ENCODE measurements at places on chromosomes 2 and 18.
A peak's percentile ranks its signal among the peaks of the same experiment; 100 is the strongest.

DNA sequence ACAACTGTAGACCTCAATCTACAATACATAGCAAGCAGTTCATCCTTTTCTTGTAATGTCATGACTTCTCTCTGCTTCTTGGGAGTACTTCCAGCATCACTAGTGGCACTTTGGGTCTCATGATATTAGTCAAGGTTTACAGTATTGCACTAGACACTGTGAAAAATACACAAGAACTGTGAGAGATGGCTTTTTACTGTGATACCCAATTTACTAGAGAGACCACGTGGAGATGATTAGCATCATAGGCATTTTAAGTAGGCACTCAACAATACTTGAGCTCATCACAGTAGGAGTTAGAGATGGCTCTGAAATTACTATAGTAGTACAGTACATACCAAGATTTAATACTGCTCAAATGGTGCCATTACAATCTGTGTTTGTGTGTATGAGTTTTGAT, 112.8 kb upstream of the EML6 start:
- no peak for DNase-seq

GRCh38 chr18:75173125-75173432, 35.9 kb downstream of the PTGR3 start:
- DNase-seq: no peak

DNA sequence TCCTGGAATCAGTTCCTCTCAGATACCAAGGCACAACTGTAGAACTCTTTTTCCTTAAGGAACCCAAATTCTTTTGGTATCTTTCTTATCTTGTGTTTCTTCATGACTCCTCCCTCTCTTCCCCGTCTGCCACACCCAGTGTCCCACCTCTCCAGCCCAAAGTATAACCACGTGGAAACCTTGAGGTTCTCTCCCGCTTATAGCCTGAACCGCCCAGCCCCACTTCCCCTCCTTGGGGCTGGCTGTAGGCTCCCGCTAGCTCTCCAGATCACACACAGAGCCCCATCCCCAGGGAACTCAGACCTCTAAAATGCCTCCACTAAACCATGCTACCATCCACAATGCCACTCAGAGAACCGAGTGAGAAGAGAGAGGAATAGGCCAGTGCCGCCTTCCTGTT, 87.5 kb downstream of the MAPRE2 start:
- DNase-seq: no peak

DNA sequence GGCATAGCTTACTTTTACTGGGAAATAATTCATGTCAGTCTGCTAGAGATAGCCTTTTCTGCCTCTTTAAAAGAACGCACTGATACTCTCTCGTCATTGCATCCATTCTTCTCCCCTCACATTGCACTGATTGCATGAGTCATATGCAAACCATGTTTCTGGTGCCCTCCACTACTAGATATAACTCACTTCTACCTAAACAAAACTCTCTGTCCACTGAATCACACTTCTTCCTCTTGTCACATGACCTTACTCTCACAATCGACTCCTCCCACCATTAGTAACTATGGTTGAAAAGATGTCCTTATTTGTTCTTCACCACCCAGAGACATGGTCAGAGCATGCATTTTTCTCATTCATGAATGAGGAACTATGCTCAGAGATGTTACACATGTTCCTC, 158.0 kb downstream of the CSRNP3 start:
- no peak for DNase-seq

DNA sequence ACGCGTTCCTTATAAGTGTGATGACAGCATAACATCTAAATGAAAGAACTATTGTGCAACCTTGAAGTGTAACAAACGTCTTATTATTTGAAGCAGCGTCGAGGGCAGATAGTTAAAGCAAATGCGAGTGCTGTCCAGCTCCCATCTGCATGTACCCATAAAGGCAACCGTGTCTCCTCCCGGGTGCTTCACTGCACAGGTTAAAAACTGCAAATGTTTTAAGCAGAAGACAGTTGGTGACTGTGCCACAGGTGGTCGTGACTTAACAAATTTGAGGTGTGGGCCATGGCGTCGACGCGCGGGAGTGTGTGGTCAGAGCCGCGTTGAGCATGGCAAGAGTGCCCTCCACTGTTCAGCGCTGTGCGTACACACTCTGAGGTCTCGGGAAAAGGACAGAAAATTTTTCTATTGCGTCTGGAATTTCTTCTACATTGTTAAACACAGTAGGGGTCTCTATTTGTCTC, 6.4 kb downstream of the SALL3 start:
- no peak for DNase-seq

GRCh38 chr18:45863469-45863868, 38.0 kb downstream of the SIGLEC15 start:
- no peak for DNase-seq

- DNase-seq: no peak
Measured at GRCh38 chr18:23258566-23259469, 123.5 kb downstream of the CABLES1 start.

DNA sequence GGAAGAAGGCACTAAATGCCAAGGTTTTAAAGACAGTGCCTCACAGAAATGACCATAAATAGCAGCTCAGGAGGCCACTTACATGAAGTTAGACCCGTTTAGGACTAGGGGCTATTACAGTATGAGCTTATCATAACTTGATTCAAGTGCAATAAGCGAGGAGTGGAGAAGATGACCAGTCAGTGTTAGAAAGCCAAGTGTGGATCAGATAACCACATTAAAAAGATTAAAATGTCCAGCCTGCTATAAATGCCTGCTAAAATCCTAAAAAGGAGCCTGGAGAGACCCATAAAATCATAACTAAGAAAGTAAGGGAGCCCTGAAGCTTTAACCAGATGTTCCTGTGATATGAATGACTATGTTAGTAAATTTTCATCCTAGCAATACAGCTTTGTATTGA, 117.5 kb upstream of the ZNF521 start:
- DNase-seq: no peak

- DNase-seq: peak; percentile 17
Measured at GRCh38 chr2:12556762-12557161, 160.0 kb upstream of the TRIB2 start.

- no peak for DNase-seq
Measured at GRCh38 chr2:37917281-37918228, 7.5 kb upstream of the RMDN2 start.

DNA sequence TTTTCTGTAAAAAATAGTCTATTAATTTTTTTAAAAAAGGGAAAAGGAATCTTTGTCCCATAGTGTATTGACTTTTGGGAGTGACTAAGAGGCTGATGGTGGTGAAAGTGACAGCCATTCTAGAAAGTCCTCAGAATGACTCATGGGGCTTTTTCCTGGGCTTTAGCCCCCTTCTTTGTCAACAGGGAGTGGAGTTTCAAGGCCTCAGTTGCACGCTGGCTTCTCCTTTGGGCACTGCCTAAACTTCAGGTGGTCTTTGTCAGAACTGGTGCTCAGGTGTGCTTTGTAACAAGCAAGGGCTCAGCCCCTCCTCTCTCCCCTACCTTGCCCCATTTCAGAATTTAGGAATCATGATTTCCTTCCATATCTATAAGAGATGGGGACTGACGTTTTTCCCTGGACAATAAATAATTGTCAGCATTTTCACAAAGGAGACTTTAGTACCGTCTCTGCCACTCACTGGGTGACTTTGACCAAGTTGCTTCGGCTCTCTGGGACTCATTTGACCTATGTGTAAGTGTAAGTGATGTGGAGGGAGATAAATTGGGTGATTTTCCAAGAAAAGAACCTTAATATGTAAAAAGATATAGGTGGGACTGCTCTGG, 61.2 kb upstream of the IGFBP2 start:
- DNase-seq: no peak

- peak; percentile 30 for DNase-seq
Measured at GRCh38 chr2:48233005-48233404, 296.9 kb upstream of the STON1 start.

GRCh38 chr2:221741496-221742211, 169.6 kb upstream of the EPHA4 start:
- DNase-seq: no peak

DNA sequence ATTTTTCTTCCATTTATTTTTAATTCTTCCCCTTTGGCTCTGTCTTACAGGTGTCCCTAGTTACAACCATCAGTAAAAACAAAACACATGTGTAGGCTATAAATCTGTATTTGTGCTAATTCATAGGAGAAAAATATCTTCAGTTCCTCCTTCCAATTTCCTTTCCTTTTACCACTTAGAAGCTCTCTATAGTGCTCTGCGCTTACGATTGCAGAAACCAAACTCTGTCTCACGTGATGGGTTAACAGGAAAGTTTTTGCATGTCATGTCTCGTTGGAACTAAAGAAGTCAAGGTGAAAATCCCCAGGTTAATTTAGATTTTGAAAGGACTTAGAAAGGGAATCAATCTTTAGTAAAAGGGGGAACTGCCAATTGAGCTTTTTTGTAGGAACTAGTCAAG, 1390.5 kb upstream of the ZEB2 start:
- no peak for DNase-seq

GRCh38 chr2:102439065-102439695, 16.2 kb downstream of the IL18RAP start:
- DNase-seq: no peak

DNA sequence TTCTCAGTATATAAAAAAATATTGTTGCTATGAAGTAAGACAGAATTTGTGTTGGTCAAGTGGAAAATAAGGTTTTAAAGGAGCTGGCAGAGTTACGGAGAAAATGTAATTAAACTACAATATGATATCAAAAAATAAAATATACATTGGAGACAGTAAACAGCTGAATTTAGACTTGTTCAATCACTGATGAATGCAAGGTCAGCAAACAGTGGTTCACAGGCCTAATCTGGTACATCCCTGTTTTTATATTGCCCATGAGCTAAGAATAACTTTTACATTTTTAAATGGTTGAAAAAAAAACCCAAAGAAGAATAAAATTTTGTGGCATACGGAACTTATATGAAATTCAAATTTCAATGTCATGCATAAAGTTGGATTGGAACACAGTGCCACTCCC, 131.0 kb upstream of the TRIB2 start:
- no peak for DNase-seq

- DNase-seq: no peak
Measured at GRCh38 chr2:155815275-155815674, 517.2 kb downstream of the NR4A2 start.

DNA sequence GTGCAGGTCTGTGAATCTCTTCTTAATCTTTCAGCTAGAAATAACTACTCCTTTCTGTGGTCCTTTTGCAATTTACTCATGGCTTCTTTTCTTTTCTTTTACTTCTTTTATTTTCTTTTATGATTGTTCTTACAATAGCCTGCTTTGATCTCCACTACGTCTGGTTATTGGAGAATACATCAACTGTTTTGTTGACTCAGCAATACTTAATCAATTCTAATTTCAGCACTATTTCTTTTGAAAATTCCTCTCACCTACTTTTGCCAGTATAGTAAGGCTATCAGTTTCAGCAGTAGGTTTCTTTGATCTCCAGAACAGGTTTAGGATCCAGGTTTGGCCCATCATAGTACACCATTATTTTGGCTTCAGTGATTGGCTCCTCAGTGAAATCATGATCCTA, 111.8 kb upstream of the DPP10 start:
- DNase-seq: no peak

DNA sequence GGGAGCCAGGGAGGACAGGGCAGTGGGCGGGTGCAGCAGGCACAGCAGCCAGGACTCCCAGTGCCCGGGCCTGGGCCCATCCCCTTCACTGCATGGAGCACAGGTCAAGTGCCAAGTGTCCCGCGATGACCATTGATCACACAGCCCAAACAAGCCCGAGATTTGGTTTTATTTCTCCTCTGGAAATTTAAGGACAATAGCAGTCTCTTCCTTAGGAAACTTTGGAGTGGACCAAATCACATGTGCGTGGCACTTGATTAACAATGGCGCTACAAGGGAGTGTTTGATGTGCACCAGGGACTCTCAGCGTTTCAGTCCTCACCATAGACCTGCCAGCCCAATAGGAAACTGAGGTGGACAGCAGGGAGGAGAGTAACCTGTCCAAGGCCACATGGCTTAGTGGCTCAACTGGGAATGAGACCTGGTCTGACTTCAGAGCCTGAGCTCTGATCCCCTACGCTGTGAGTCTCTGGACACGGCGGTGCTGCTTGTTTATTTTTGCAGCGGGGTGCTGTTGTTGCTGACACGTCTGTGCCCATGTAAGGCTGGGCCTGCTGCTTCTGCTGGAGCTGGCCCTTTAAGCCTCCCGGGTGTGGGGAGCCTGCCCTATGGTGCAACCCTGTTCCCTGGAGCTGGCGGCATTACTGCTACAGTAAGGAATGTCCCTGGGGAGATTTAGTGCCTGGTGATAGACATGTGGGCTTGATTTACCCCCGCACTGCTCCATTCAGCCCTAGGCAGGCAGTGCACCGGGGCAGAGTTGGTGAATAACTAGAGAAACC, 194.2 kb downstream of the INHBB start:
- DNase-seq: no peak

GRCh38 chr2:151315381-151315903, 26.0 kb upstream of the NMI start:
- no peak for DNase-seq

DNA sequence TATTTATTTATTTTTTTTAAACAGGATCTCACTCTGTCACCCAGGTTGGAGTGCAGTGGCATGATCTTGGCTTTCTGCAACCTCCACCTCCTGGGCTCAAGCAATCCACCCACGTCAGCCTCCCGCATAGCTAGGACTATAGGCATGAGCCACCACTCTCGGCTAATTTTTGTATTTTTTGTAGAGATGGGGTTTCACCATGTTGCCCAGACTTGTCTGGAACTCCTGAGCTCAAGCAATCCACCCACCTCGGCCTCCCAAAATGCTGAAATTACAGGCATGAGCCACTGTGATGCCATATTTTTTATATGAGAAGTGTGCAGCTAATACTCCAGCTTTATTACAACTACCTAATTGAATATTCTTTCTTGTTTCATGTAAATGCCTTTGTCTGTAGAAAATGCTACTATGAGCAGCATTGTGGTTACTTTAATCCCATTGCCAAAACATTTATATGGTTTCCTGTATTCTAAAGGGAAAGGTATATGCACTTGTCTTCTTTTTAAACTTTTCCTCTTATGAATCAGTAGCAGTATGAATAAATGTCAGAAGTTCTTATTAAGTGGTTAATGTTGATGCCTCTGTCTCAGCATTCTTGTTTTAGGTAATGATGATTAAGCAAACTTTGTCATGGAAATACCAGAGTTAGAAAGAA, 9.5 kb upstream of the BCL2L11 start:
- peak; percentile 47 for DNase-seq

DNA sequence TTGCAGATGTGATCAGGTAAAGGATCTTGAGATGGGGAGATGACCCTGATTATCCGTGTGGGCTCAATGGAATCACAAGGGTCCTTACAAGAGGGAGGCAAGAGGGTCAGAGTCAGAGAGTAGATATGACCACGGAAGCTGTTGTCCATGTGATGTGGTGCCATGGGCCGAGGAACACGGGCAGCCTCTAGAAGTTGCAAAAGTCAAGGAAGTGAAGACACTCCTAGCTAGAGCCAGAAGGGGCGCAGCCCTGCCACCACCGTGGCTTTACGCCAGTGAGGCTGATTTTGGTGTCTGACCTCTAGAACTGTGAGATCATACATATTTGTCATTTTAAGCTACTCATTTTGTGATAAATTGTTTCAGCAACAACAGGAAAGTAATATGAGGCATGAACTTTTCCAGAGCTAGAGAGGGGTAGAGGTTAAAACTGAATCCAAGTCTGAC, 114.4 kb downstream of the CAPN13 start:
- DNase-seq: no peak

All from activated CD4-positive, alpha-beta T cell treated with anti-CD3 and anti-CD28 coated beads for 48 hours (primary cell).